ENCODE measurements at places on chromosomes 4 and X.
A peak's percentile ranks its signal among the peaks of the same experiment; 100 is the strongest.

GRCh38 chrX:34716302-34716701 lies 59.2 kb upstream of the TMEM47 start:
- DNase-seq = no peak

- DNase-seq = no peak
Observed at GRCh38 chr4:62544428-62544827, 1344.3 kb downstream of the ADGRL3 start.

DNA sequence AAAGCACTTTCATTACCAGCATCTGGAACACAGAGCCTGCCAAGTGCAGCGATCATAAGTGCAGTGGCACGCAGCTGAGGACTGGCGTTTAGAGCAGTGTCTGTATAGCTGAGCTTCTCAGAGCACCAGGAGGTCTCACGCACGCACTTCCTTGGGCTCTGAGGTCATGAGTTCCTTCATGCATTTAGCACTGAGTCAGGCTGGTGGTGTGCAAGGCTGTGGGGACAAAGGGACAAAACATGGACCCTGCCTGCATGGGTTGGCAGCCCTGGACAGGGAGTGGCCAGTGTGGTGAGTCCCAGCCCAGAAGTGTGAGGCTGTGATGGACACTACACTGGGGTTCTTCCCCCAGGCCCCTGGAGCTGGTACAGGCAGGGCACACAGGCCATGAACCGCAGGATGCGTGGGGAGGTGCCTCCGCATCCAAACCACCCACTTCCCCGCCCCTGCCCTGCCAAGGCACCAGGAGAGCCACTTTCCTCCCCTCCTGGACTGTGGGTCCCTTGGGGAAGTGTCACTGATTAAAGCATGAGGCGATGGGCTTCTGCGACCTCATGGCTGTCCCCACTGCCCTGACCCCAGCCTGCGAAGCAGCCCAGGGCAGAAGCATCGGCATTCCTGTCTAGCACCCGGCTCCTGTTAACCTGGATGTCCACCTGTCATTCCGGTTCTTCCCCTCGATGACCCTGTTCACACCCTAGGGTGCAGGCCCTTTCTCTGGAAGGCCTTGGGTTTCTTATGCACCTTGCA lies 37.2 kb upstream of the GPR78 start:
- peak; percentile 96 for DNase-seq

DNA sequence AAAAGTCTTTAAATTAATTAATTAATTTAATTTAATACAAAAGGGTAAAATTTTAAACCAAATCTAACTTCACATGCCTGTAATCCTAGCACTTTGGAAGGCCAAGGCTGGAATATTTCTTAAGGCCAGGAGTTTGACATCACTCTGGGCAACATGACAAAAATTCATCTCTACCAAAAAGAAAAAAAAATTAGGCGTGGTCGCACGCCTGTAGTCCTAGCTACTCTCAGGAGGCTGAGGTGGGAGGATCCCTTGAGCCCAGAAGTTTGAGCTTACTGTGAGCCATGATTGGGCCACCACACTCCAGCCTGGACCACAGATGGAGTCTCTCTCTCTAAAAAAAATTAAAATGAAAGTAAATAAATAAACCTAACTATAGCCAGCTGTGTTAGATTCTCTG lies 39.2 kb upstream of the ANTXR2 start:
- peak; percentile 56 for DNase-seq

DNA sequence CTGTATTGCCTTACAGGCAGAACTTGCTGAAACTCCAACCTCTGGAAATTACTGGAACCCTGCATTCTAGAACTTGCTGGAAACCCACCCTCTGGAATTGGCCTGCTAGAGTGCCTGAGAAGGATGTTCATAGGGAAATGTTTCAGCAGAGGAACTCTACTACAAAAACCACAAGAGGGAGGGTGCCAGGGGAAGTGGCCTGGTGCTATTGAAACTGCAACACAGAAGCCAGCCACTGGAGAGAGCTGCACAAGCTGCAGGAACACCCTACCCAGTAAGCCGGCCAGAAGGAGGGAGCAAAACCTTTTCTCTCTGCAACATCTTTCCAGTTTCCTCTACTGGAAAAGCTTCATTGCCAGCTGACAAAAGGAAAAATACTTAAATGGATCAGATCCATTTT lies 2.5 kb upstream of the BRWD3 start:
- peak; percentile 66 for DNase-seq

- no peak for DNase-seq
Observed at GRCh38 chrX:18825375-18825774, 117.9 kb downstream of the PPEF1 start.

DNA sequence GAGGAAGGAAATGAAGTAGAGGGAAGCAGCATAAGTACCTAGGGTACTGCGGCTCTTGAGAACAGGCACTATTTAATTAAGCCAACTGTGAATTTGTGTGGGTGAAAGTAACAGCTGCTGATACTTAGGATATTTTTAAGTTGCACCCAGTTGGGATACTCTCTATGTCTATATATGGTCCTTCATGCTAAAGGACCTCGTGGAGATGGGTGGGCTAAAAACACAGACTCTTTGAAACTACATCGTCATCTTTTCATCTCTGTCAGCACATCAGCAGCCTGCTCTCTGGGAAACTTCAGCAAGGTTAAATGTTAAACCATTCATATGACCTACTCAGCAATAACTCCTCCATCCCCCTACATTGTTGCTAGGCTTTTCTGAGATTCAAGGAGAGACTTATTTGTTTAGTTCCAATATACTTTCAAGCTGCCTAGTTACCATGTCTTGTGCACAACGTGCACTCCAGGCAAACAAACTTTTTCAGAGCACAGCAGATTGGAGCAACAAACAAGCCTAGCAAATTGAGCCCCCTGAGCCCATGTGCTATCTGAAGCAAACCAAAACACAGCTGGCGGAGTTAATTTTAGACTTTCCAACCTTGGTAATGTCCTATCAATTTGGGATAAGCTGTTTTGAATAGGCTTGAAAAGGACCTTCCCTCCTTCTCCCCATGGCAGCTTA lies 6.2 kb upstream of the MOB1B start:
- DNase-seq = no peak

Measured in RPMI7951 (cell line).